Muscle of back (tissue), 13 donors: ENCODE measurements at places on chromosomes 3 and 15. TPM values are rescaled to one million over a fixed set of nuclear protein-coding genes. Genes with fewer than 3 reads are reported as not detected.

Gene LSAMP
- 8.6 TPM for polyA plus RNA-seq

Gene BFSP2
- 0.63 TPM for polyA plus RNA-seq

Gene ZNF662
- 18.7 TPM for polyA plus RNA-seq

Gene HERC2
- 43.5 TPM for polyA plus RNA-seq

Gene FANCD2OS
- polyA plus RNA-seq = not detected

Gene CRYGS
- polyA plus RNA-seq = 1.7 TPM

Gene SLC2A2
- not detected for polyA plus RNA-seq

Gene SELENOT
- polyA plus RNA-seq = 59.7 TPM

Gene CLEC3B
- polyA plus RNA-seq = 78.5 TPM

Gene NSMCE3
- polyA plus RNA-seq = 7.5 TPM

Gene ASB14
- polyA plus RNA-seq = 0.83 TPM

Gene GRAMD1C
- polyA plus RNA-seq = 2.1 TPM

Gene RTP1
- 0.21 TPM for polyA plus RNA-seq

Gene TMCO5A
- not detected for polyA plus RNA-seq

Gene THPO
- 2.1 TPM for polyA plus RNA-seq

Gene SCG3
- polyA plus RNA-seq = 0.14 TPM

Gene PRSS50
- 0.21 TPM for polyA plus RNA-seq

Gene CPLX3
- polyA plus RNA-seq = not detected

Gene NEK10
- polyA plus RNA-seq = 4.2 TPM

Gene MAN2A2
- polyA plus RNA-seq = 27.0 TPM
